H7 (cell line): ENCODE measurements at places on chromosomes 6 and 20.

GRCh38 chr6:41487860-41488432, 58.2 kb upstream of the FOXP4 start:
- DNase-seq, result peak; percentile 60

GRCh38 chr20:59482351-59483187, 121.8 kb upstream of the PHACTR3 start:
- DNase-seq, result no peak

DNA sequence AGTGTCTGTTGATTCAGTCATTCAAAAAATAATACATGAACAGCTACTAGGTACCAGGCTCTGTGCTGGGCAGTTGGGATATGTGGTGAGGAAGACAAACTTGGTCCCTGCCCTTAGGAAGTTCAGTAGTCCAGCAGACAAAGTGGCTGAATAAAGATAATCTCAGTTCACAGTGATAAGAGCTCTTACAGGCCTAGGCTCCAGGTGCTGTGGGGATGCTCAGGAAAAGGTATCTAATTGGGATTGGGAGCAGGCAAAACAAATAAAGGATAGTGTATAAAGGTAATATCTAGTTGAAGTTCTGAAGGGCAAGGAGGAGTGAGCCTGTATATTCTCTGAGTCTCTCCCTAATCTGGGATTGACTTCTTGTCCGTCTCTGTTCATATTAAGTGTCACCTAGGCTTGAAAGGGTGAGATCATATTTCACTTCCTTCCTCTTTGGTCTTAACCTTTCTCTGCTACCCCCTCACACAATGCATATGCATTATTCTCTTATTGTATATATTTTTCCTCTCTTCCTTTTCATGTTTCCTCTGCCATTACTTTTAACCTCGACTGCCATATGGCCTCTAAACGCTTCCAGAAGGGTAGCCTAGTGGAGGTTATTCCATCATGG, 13.5 kb downstream of the PTPN1 start:
- DNase-seq, result no peak

DNA sequence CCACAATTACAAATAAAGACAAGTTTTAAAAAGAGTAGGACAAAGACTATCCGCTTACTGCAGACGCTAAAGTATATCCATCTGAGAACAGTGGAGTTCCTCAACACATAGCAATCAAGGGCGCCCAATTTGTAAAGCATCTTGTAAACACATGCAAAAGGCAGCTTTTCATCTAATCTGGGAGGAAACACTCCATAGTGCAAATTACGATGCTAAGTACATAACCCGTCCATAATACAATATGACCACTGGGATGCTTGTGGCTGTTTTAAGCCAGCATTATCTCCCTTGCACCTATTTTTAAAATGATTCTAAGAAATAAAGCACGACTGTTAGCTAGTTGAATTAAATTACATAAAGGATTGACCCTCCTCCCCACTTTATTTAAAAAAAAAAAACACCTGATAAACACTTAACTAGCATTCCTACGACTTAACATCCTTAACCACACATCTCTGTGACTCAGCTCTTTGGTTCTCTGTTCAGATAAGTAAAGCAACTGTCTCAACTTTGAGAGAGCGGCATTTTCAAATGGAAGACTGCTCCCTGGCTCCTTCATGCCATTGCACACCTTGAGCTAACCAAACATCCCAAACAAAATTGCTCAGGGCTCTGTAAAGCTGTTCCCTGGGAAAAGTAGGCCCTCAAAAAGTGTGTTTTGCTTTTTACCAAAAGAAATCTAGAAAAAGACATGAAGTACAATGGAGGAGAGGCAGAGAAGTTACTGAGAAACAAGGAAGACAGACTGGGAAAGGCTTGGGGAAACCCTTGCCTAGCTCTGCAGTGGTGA, 14.2 kb downstream of the SLC22A23 start:
- DNase-seq, result no peak
